ENCODE measurements at places on chromosomes 16 and 17. TPM values are rescaled to one million over a fixed set of nuclear protein-coding genes. Genes with fewer than 3 reads are reported as not detected.

- no peak for DNase-seq
Observed at GRCh38 chr16:14050291-14051027, 20.7 kb upstream of the MRTFB start.

- DNase-seq: no peak
Observed at GRCh38 chr16:13779676-13780075, 140.3 kb upstream of the ERCC4 start.

DNA sequence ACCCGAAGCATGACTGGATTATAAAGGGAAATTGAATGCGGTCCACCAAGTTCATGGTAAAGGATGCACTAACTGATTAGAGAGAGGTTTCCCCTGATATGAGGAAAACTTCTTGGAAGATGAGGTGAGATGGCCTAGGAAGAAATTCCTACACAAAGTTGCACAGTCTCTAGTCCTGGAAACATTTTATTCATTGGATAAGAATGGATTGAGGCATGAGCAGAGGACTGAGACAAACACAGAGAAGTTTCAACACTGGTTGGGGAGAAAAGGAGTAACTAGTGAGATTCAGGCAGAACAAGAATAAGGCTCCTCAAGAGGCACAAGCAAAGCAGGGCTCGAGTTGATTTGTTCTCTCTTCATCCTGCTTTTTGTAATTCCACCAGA lies 2.0 kb upstream of the CCL2 start:
- no peak for DNase-seq

DNA sequence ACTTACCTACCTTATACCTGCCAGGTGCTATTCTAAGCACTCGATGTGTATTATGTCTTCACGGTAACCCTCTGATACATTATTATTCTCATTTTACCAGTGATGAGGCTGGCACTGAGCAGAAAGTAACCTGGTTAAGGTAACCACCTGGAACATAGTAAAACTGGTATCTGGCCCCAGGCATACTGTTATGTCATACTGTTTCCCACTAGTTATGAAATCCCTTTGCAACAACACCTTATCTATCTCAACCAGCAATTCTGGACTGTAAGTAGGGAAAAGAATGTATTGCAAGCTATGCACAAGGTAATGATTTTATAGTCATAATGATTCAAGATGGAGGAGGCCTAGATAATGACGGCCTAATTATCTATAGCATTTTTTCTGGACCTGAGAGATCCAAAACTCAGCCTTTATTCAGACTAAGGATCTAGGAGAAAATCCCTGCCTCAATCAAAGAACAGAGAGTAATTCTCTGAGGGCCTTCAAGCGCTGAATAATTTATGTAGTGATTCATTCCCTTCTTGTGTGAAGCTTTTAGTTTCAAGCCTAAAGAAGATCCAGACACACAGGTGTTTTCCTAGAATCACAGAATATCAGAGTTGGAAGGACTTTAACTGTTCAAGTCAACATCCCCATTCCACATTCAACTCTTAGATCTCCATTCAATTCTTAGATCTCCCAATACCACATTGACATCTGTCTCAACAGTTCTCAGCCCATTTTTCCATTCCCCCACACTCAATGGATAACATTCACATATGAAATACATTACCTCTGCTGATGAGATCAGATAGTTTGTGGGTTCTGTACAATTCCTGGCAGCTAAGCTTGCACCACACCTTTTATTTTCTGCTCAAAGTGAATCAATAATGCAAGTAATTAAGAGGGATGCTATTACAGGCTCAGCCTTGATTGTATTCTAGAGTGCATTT lies 14.9 kb upstream of the MMD start:
- DNase-seq: no peak

DNA sequence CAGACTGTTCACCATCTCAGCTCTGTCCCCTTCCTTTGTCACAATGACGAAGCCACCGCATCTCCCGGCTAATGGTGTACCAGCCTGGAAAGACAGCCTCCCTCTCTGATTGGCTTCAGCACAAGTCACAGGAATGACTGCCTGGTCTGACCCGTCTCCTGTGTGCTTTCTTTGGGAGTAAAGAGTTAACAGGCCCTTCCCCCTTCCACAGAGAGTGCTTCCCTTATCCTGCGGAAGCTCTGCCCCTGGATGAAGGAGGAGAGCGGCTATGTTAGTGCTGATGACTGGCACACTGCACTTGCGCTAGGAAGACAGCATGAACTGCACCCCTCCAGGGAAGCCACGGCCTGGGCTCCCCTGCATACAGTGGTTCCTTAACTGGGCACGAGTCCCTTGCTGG lies 11.3 kb downstream of the USB1 start:
- no peak for DNase-seq

- no peak for DNase-seq
Observed at GRCh38 chr16:79909571-79909970, 309.0 kb upstream of the MAF start.

DNA sequence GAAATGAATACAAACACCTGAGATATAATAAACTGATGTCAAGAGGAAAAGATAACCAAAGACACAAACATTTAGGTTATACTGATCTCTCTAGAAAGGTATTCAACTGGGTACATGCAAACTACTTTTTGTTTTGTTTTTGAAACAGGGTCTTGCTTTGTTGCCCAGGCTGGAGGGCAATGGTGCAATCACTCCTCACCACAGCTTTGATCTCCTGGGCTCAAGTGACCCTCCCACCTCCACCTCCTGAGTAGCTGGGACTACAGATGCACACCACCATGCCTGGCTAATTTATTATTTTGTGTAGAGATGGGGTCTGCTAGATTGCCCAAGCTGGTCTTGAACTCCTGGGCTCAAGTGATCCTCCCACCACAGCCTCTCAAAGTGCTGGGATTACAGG lies 38.1 kb downstream of the TEKT5 start:
- DNase-seq: no peak

DNA sequence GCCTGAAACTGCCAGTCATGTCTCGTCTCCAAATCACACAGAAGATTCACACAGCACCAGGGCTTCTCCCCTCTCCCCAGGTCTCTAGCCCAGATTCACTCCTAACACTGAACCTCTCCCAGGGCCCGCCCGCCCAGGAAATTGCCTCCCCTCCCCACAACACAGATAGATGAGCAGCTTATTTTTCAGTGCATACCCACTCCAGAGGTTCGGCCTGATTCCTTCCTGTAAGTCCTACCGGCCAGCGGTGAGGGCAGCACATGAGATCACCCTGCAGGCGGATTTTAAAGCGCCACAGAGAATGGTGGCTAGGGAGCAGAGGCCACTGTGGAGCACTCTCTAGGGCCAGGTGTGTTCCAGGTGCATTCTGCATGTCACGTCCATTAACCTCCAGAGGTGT lies 301.8 kb downstream of the IRF8 start:
- DNase-seq: no peak

- no peak for DNase-seq
Observed at GRCh38 chr17:8122422-8122923, 1.4 kb downstream of the HES7 start.

DNA sequence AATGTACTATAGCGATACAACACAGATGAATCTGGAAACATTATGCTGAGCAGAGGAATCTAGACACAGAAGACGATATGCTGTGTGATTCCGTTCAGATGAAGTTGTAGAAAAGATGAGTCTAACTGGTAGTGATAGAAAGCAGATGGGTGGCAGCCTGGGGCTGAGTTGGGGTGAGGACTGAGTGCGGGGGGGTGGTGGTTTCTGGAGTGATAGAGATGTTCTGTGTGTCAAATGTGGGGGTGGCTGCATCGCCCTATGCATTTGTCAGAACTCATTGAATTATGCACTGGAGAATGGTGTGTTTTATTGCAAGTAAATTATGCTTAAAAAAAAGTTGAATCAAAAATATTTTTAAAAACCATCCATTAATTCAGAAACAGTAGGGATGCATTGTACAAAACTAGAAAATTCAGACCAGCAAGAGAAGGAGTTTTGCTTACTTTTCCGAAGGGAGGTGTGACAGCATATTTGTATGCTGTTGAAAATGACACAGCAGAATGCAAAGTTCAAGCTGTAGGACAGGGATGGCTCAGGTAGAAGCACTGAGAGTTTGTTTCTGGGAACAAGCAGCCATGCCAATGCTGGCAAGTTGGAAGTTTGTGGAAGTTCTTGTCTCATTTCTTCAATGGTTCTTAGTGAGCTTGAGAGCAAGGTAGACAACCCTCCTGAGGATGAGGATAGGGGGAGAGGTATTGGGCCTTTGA lies 13.0 kb upstream of the DRG2 start:
- no peak for DNase-seq

DNA sequence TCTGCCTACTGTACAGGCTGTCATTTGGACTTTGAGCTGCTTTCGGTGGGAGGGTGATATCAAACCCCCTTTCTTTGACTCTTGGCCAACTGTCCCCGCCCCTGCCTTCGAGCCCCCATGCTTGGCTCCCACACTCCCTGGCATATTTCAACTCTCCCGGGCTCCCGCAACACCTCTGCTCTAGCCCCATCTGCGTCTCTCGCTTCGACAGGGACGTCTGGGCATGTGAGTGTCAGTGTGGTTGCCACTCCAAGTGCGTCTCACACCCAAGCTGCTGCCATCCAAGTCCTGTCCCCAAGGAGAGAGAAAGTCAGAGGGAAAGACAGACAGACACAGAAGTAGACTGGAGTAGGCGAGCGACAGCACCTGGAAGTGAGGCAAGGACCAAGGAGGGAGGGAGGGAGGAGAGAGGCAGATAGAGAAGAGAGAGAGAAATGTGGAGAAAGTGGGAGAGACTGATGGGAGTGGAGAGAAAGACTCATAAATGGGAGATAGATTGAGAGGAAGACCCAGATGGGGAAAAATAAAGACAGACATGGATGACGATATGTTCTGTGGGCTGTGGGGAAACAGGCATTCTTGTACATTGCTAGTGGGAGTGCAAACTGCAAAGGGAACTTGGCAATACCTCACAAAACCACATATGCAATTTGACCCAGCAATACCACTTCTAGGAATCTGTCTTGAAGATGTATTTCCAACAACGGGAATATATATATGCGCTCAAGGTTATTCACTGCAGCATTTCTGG lies 11.8 kb downstream of the STARD3 start:
- no peak for DNase-seq

- DNase-seq: peak; percentile 84
Observed at GRCh38 chr17:27892866-27893769, at the start of gene LYRM9. LYRM9 (minus strand) TSS chr17:27893365; CDS start chr17:27882694, 10,671 bp downstream.

DNA sequence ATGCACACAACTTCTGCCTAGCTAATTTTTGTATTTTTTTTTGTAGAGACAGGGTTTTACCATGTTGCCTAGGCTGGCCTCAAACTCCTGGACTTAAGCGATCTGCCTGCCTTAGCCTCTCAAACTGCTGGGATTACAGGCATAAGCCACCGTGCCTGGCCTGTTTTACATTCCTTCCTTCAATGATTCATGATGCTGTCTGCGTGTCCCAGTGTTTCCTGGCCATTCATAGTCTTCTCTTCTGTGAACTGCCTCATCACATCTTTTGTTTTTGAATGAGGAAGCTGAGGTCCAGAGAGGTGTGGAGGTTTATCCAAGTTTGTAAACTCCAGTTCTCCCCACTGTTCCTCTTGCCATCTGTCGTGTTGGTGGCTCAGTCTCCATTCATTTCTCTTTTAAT lies 64.5 kb upstream of the MED9 start:
- DNase-seq: no peak

The MIS12 gene
- 10.7 TPM for total RNA-seq

The RBFOX1 gene
- total RNA-seq: 9.2 TPM

The STRADA gene
- total RNA-seq: 21.2 TPM

The SMIM5 gene
- 15.4 TPM for total RNA-seq

The HAS3 gene
- 2.8 TPM for total RNA-seq

The HOXB9 gene
- total RNA-seq: 35.9 TPM

The MYH11 gene
- total RNA-seq: 579 TPM

The SLC22A31 gene
- 0.34 TPM for total RNA-seq

The NHLRC4 gene
- total RNA-seq: 0.36 TPM

The KRTAP1-1 gene
- total RNA-seq: not detected

The CD68 gene
- 74.0 TPM for total RNA-seq

Measured in left colon (tissue), 2 donors.